ENCODE measurements at places on chromosomes 2 and 18. TPM values are rescaled to one million over a fixed set of nuclear protein-coding genes. Genes with fewer than 3 reads are reported as not detected.

DNA sequence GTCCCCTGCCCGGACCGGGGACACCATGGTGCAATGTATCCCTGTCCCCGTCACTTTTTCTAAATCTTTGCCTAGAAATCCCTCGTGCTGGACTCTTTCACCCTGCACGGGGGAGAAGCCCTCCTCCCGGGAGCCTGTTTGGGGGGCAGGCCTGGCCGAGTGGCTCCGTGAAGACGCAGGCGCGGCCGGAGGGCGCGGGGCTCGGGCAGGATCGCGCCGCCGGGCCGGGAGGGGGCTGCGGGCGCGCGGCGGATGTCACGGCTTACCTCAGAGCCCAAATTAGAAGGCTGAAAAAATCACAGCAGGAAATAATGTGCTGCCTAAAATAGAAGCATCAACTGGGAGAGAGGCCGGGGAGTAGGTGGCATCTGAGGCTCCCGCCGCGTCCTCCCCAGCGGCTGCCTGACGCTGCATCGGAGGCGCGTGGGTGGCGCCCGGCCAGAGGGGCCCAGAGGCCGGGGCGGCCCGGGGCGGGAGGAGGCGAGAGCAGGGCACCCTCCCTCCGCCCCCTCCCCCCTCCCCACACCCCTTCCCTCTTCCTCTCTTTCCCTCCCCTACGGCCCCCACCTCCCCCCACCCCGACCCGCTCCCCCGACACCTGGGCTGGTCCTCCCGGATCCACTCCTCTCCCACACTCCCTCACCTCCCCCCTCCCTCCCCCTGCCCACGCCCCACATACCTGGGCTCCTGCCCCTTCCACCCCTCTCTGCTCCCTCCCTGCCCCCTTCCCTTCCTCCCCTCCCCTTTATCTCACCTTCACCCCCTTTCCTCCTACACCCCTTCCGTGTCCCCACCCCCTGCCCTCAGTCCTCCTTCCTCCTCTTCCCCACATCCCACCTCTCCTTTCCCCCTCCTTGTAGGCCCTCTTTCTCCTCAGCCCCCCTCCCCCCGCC is 51.9 kb downstream of the SLC4A1AP start:
- H3K4me3 ChIP-seq, result peak overlapping the region; percentile 35
- DNase-seq, result no peak
- peaks cover 17% of the 10 kb centered on the region for H3K4me1 ChIP-seq
- no peaks in the 10 kb centered on the region for H3K27me3 ChIP-seq
- H3K36me3 ChIP-seq, result no peaks in the 10 kb centered on the region
- H3K27ac ChIP-seq, result peak overlapping the region; percentile 26

GRCh38 chr2:75074708-75075107 is 116.3 kb downstream of the POLE4 start:
- no peak overlapping the region for H3K27ac ChIP-seq
- H3K36me3 ChIP-seq, result no peaks in the 10 kb centered on the region
- no peaks in the 10 kb centered on the region for H3K4me1 ChIP-seq
- H3K4me3 ChIP-seq, result no peak overlapping the region
- no peak for DNase-seq

C2orf66 gene
- total RNA-seq, result 0.05 TPM

GRCh38 chr18:65737471-65737955 is 13.3 kb upstream of the CDH7 start:
- H3K27ac ChIP-seq, result no peak overlapping the region
- no peaks in the 10 kb centered on the region for H3K36me3 ChIP-seq
- no peaks in the 10 kb centered on the region for H3K4me1 ChIP-seq
- no peaks in the 10 kb centered on the region for H3K27me3 ChIP-seq
- no peak for DNase-seq

DNA sequence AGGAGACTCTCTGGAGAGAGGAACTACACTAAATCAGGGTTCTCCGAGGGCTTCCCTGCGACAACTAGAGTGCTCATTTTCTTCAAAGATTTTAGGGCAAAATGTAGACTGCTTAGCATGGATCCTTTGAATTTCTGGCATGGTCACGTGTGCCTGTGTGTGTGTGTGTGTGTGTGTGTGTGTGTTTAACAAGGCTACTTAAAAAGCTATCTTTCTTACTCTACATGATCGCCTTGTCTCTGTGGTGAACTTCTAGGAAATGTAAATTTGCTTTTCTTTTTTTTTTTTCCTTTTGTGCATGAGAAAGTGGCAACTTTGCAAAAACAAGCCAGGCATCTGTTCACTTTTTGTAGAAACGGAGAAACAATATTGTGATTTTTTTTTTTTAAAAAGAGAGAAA is 43.9 kb downstream of the SOX11 start:
- H3K4me3 ChIP-seq, result no peak overlapping the region
- H3K36me3 ChIP-seq, result no peaks in the 10 kb centered on the region
- H3K27ac ChIP-seq, result no peak overlapping the region
- no peaks in the 10 kb centered on the region for H3K4me1 ChIP-seq
- H3K27me3 ChIP-seq, result no peaks in the 10 kb centered on the region

TUBB8B gene
- 3.9 TPM for total RNA-seq

DNA sequence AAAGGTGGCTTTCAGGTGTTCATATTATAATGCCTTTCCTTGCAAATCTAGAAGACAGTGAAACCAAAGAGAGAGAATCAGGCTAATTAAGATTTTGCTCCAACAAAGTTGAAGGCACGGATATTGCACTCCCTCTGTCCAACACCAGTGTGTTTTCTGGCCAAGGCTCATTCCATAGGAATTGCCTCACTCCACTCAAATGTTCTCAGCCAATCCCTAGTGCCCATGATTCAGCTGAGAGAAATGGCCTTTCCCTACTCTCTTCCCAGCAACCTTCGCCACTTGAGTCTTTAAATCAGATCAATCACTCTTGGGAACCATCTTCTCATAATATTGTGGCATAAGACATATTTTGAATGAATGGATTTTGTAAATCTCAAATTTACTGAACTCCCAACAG is 768.2 kb upstream of the ACVR2A start:
- DNase-seq, result no peak
- no peak overlapping the region for H3K4me3 ChIP-seq
- H3K36me3 ChIP-seq, result no peaks in the 10 kb centered on the region
- H3K27me3 ChIP-seq, result no peaks in the 10 kb centered on the region

GRCh38 chr2:167681234-167682015 is 566.0 kb downstream of the STK39 start:
- no peaks in the 10 kb centered on the region for H3K36me3 ChIP-seq
- no peak overlapping the region for H3K27ac ChIP-seq
- no peak overlapping the region for H3K4me3 ChIP-seq
- DNase-seq, result no peak
